ENCODE measurements at places on chromosomes 7 and 10.

DNA sequence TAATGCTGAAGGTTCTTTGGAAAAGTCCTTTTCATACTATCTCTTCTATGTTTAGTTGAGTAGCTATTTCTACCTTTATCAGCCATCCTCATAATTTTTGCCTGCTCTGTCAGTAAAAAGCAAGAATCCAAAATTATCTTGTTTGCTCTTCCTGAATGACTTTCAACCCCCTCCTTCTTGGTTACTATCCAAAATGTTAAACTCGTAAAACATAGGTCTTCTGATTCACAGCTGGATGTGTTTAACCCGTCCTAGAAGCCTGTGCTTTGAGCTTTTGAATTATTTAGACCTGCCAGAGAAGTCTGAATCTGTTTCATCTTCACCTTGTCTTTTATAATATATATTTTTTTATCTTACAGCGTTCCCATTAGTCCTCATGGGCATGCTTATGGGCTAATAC lies 136.4 kb upstream of the MDFIC start:
- no peak for DNase-seq

GRCh38 chr7:49700841-49701240 lies 72.6 kb upstream of the VWC2 start:
- no peak for DNase-seq

DNA sequence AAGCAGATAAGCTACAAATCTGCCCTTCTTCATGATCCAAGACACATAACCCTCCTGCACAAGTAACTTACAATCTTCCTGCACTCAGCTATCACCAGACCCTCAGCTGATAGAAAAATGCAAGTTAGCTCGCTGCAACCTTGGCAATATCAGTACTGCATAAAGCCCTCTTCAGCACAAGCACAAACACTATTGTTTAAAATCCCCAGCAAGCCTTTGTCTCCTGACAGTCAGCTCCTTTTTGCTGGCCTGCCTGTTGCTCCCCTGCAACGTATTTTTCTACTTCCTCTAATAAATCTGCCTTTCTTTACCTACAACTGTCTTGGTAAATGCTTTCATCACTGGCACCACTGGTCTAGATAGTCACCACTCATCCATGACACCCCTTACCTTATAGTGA lies 59.8 kb downstream of the BAMBI start:
- no peak for DNase-seq

DNA sequence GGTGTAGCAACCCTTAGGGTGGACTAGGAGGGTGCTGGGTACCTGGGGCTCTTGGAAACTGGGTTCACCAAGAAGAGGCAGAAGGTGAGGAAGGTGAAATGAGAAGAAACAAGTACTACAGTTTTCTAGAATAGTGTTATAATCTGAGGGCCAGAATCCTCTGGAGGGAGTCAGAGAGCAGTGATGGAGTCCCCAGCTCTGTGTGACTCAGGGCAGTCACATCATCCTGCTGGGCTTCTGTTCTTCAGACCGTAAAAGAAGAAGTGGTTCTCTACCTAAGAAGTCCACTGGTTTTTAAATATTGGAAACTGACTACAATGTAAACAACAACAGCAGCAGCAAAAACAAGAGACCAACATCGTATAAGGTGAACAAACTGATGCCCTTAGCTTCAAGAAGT lies 197.3 kb downstream of the PRPF18 start:
- DNase-seq = peak; percentile 75

DNA sequence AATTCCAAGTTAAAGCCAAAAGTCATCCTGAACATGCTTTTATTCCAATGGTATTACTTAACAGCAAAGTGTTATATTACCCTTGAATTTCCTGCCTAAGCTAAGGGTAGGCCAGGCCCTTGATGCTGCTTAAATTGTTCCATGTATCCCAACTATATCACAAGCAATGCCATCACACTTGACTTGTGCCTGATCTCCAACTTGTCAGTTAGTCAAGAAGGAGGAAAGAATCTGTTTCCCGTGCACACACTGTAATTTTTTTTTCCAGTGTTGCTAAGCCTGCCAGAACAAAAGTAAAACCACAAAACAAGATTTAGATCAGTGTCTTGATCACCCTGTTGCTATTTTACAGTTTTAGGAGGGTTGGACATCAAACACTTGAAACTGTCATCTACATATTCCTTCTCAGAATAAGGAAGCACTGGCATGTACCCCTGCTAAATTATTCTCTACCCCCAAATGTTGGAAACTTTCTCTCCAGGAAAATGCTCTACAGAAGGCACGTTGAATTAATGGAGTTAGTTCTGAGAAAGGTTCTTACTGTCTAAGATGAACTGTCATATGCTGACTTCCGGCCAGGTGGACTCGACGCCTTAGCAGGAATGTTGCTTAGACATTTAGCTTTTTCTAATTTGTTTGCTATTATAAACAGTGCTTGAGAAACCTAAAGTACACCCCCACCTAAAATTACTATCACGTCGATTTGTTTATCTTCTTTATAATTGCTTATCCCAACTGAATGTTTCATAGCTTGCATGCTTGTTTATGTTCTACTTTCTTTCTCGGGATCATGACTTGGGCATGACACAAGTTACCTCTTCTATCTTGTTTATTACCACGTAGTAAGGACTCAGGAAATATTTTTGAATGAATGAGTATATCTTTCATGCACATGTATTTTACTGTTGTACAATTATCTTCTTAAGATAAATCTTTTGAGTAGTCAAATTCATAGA lies 105.5 kb upstream of the ZNF438 start:
- DNase-seq = no peak

DNA sequence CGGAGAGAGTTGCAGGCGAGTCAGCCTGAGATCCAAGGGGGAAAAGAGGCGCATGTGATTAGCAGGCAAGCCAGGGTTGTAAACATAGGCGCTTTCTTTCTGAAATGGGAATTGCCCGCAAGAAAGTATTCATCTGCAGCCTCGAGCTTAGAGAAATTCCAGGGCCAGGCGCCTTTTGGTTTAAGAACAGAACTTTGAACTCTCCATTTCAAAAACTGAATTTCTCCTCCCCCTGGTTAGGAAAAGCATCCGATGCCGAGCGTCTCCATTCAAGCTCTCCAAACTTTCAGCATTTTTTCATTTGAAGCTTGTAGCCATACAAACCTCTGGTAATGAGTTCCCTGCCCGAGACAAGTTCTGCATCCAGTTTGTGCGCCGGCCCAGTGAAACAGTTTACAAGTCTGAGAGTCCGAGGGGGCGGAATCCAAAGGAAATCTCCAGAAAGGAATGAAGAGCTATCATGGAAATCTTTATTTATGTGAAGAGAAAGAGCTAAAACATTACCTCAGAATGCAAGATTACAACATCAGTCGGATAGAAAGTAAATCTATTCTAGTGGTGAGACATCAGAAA lies 69.9 kb downstream of the FAM204A start:
- no peak for DNase-seq

GRCh38 chr10:6953271-6953801 lies 373.3 kb upstream of the PRKCQ start:
- no peak for DNase-seq

DNA sequence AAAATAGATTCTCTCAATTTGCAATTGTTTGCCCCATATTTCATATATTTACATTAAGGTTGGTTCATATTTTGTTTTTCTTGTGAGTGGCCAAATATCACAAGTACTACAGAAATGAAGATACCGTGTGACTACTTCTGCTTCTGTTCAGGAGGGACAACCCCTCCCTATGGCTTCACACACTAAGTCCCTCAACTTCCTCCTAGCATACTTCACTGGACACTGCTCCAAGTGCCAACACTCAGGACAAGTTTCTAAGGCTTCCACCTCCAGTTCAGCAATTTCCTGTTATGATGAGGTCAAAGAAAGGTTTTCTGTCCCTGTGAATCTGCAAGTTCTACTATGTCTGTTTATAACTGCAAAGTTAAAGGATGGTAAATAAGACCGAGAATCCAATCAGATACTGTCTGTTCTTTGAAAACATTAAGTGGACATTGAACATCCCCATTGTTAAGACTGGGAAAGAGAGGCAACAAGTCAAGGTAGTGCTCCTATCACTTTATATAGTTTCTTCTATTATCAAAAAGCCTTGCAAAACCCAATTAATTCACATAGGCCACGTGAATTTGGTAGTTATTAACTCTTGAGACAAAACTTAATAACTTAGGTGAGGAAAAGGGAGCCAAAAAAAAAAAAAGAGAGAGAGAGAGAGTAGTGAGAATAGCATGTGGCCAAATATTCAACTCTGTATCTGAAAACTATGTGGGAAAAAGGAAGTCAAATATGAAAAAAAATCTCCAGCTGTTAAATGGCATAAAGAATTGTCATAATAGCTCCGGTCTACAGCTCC lies 81.3 kb upstream of the DKK1 start:
- no peak for DNase-seq

DNA sequence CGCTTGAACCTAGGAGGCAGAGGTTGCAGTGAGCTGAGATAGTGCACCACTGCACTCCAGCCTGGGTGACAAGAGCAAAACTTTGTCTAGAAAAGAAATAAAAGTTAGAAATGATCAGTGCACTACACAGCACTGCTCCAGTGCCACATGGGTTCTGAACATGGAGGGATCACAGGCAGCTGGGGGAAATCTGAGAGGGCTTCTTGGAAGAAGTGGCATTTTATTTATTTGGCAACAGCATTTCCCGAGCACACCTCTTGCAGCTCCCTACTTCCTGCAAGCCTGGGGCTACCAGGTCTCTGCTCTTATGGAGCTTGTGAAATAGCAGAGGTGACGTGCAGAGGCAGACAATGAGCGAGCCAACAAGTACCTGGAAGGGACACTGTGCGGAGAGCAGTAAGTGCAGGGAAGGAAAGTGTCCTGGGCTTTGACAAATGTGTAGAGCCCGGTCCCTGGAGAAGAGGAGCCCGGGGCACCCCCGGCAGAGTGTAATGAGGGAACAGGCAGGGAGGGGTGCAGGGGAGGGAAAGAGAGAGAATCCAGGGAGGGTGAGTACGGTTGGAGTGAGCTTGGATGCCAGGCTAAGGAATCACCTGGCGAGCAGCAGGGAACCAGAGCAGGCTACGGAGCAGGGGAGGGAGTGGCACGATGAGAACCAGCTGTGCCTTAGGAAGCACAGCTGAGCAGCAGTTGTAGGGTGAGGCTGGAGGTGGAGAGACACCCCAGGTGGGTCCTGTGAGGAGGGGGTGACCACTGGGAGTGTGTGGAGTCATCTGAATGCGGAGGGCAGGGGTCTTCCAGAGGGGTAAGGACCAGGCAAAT lies 104.6 kb upstream of the CTBP2 start:
- DNase-seq = no peak

DNA sequence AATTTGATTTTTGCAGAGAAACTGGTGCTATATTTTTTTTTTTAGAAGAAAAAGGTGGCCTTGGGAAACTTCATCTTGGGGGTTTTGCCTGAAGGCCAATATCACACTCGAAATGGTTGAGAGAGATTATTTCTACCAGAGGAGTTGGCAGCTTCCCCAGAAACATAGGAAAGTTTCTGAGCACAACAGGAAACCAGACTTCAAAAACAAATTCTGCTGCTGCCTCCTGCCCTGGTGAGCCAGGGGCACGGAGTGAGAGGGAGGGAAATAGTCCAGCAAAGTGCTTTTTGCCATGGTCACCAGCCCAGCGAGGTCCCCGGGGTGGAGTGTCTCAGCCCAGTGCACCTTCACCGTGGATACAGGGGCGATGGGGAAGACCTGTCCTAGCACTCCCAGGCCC lies 61.1 kb downstream of the FOXI2 start:
- DNase-seq = no peak

GRCh38 chr10:58066979-58067378 lies 200.7 kb downstream of the IPMK start:
- no peak for DNase-seq

- DNase-seq = no peak
These were observed 175.7 kb downstream of the SEMA3D start for GRCh38 chr7:85011127-85011526.

DNA sequence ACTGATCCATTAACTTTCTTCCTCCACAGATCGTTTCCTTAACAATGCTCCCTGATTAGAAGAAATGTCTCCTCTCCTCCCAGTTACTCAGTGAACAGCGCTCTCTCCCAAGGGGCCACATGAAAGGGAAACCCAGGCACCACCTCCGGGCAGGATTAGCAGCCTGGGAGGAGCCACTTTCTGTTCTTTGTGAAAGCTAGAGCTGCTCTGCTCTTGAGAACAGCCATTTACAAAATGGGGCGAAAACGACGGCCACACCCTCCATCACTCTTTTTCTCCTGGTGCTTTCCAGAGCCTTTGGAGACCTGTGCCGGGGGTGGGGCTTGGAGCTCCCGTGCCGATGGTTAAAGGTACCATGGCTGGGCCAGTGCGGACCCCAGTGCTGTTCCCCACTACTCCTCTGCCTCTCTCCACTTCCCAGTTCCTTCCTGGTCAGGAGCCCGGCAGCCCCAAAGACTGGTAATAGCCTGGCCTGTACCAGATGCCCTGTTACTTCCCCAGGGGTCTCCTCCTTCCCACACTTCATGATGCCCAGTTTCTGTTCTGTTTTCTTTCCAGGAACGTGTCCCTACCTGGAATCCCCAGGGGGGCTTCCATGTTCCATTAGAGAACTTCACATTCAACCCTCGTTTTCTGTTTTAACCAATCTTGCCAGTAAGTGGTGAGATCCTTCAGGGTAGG lies 402.9 kb upstream of the GALNT17 start:
- DNase-seq = no peak

DNA sequence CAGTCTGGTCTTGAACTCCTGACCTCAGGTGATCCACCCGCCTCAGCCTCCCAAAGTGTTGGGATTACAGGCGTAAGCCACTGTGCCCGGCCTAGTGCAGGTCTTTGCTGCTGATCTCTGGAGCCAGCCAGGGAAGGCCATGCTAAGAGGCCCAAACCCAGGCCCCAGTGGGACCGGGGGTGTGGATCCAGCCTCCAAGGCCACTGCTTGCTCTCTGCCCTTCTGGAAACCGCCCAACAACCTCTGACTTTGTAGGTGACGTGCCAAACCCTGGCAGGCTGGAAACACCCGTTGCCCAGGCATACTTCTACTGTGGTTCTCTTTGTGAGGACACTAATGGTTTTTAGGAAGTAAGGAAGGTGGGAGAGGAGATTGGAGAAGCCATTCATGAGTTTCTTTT lies 83.5 kb upstream of the GNA12 start:
- DNase-seq = no peak

DNA sequence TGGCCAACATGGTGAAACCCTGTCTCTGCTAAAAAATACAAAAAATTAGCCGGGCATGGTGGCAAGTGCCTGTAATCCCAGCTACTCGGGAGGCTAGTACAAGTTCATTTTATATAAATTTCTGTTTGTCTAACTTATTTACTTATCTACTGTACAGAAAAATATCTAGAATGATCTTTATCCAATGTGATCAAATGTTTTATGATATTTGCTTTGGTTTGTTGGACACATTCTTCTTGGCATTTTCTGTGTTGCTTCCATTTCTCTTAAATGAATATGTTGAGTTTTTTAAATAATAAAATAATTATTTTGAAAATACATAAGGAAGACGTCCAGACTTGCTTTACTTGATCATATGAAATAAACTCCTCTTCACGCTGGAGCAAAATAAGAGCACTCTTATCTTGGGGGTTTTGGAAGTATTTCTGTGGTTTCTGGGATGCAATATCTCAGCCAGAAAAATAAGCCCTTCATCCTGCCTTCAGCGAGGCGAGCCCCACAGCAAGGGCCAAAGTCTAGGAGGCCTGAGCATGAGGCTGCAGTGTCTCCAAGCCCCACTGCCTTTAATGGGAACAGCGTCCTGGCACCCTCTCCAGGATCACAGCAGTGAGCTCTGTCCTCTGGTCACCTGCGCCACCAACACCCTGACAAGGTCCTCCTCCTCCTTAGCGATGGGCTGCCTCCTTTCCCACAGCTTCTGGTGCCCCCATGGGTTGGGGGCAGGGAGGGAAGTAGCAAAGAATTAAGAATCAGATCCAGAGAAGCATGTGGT lies 480.2 kb downstream of the KCNMA1 start:
- DNase-seq = no peak
